ENCODE measurements at places on chromosomes 11 and 22.

GRCh38 chr11:14224395-14224794 lies 134.6 kb downstream of the RRAS2 start:
- DNase-seq = no peak

- no peak for DNase-seq
These were observed 62.0 kb downstream of the FLRT1 start for GRCh38 chr11:64097468-64098317.

DNA sequence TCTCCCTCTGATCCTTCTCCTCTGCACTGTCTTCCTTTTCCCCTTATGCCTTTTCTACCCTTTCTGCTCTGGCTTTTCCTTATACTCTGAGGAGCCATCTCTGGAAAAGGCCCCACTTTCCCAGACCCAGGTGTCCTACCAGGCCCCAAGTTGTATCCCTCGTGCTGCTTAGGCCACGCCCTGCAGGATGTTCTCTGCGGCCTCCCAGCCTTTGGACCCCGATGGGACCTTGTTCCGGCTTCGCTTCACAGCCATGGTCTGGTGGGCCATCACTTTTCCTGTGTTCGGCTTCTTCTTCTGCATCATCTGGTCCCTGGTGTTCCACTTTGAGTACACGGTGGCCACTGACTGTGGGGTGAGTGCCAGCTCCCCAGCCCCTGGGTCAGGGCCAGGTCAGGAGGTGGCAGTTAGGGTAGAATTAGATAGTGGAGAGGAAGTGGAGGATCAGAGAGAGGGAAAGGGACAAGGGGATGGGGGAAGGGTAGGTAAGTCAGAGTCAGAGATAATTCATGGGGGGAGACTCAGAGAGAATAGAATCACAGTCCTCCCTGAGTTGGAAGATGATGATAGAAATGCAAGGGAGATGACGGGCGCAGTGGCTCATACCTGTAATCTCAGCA lies 8.9 kb downstream of the PGAP2 start:
- DNase-seq = no peak

DNA sequence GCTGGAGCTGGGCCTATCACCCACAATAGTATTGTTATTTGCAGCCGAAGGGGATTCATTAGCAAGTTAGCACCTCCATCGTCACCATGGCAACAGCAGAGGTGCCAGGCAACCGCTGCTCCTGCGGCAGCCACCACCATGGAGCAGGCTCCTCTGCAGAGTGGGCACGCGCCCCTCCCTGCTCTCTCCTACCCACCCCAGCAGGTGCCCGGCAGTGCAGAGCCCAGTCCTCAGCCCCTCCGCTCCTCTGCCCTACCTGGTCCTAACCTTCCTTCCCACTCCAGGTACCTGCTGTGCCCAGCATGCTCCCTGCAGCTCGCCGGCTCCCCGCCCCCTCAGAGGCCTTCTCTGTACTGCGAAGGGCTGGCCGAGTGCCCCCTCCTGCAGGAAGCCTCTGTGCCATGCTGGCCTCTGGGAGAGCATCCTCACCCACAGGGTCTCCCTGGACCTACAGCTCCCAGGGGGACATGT lies 3.6 kb downstream of the DUSP8 start:
- no peak for DNase-seq

DNA sequence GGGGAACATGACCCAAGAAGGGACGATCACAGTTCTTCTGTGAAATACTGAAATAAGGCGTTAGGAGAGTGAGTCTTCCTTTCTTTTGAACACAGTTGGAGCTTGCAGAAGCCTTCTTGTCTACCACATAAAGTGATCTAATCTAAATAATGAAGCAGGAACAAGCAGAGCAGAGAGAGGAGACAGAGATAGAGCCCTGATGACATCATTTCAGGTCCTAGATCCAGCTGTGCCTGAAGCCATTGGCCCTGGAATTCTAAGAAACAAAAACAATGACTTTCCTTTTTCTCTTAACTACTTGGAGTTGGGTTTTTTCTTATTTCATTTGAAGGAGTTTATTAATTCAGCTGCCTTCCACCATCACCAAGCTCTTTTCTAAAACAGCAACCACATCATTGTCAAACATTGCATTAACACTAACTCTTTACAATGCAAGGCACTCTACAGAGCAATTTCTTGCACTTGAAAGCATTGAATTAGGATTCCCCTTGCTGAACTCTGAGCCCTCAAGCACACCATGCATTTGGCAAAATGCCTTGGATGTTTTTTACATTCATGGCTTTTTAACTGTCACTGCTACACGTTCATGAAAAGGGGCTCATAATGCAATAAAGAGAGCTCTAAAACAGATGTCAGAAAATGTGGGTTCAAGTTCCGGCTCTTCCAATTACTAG lies 117.2 kb upstream of the TIMP3 start:
- DNase-seq = no peak

DNA sequence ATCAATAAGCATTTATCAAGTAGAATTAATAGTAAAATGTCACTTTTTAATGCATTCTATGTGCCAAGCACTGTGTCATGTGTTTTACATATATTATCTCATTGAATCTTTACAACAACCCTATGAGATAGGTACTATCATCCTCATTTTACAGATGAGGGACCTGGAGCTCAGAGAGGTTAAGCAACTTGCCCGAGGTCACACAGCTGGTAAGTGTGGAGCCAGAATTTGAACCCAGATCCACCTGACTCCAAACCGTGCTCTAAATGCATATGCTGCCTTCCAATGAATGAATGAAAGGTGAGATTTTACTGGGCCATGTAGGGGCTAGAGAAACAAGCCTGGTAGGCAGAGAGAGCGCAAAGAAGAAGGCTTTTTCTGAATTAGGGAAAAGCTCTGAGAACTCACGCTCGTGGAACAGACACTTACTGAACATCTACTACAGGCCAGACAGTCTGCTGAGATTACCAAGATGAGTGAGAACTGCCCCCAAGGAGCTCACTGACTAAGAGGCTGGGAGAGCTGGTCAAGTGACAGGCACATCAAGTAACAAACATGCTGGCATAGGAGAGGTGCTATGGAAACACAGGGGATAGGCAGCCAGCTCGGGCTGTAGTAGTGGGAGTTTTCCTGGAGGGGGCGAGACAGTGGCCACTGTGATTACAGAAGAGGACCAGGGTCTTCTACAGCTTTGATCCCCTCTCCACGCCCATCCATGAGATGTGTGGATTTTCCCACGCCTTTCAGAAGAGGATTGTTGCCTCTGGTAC lies 4.4 kb downstream of the ABCG4 start:
- peak; percentile 25 for DNase-seq

DNA sequence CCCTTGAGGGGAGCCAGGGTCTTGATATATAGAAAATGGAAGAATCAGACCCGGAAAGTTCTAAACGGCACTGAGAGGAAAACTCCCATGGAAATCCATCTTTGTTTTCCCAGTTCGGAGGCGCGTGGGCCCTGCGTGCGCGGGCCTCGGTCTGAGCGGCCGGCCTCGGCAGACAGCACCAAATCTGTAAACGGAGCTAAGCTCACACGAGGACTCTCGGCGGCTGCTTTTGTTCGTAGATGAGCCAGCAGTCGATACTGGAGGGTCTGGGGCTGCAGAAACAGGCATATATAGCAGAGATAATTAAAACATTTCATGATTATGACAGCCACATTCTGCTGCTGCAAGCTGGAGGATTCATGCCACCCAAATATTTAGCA lies 68.5 kb upstream of the PPARA start:
- DNase-seq = no peak

GRCh38 chr22:39724390-39724789 lies 153.8 kb downstream of the CACNA1I start:
- DNase-seq = no peak

DNA sequence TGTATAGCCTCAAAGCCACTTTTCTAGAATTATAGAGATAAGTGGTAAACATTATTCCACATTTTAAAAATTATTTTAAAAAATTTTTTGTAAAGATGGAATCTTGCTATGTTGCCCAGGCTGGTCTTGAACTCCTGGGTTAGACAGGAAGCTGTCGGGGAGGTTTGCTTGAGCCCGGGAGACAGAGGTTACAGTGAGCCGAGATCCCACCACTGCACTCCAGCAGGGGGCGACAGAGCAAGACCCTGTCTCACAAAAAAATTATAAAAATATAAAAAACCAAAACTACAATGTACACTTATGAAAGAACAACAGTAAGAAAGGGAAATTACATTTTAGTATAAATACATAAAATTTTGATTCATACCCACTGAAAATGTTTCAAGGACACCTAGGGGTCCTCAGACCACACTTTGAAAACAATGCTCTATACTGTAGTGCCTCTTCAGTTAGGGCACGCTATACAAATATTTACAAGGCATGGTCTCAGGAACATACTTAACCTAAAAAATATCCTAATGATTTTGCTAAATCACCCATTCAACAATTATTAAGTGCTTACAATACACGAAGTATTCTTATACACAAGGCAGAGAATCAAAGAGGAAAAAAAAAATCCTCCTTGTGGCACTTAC lies 111.2 kb downstream of the MRTFA start:
- peak; percentile 39 for DNase-seq

DNA sequence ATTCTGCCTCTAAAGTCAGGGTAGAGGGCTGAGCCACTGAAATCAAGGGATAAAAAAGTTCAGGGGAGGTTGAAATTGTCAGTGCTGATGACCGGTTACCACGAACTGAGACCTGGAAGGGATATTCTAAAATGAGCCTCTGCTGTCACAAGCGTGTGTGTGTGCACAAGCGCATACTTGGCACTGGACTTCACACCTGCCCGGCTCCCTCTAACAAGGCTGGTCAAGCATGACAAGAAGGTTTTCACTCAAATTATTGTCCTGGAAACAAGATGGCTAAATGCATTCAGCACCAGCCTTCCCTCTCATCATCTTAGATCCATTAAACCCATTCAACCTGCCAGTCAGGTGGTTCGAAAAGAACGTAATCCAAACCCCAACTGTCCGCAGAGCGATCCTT lies 54.8 kb upstream of the CECR2 start:
- no peak for DNase-seq

DNA sequence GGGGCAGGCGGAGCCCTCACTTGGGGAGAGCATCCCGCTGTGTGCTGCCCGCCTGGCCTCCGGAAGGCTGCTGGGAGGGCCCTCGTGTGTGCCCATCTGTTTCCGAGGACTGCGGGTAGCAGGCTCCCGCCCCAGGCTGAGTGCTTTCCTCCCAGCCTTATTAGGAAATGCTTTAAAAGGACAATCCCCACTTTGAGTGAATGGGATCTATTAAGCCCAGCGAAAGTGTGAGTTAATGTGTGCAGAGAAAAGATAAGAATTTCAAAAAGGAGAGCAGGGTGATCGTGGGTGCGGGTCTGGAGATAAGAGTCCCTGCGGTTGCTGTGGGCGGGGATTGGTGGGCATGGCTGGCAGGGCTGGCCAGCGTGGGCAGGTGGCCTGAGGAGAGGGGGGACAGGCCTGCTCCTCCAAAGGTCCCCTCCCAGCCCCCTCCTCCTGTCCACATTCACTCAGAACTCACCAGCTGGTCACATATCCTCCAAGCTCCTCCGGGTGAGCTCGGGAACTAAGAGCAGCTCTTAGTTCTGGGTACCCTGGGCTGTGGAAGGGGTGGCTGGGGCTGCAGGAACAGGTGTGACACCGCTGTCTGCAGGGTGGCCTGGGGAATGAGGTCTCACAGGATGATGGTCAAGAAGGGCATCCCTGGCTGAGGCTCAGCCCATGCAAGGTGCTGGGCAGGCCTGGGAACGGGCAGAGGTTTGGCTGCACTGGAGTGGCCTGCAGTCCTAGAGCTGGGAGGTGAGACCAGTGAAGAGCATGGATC lies 1260.3 kb downstream of the BRD1 start:
- no peak for DNase-seq

DNA sequence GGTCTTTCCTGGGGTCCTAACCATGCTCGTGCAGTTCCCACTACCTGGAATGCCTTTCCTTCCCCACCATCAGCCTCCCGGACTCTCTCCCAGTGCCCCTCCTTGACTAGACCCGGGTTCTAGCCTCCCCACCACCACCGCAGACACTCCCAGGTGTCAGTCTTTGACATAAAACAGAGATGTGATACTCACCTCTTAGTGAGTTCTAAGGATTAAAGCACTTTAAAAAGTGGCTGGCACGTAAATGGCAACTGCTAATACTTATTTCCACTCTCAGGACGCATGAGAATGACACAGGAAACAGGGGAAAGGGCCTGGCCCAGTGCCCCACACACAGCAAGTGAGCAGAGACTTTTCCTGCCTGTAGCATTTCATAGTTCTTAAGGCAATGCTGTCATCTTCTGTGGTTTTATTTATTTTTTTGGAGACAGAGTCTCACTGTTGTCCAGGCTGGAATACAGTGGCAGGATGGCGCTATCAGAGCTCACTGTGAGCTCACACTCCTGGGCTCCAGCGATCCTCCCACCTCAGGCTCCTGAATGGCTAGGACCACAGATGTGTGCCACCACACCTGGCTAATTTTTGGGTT lies 1.9 kb upstream of the SLC25A45 start:
- peak; percentile 72 for DNase-seq

DNA sequence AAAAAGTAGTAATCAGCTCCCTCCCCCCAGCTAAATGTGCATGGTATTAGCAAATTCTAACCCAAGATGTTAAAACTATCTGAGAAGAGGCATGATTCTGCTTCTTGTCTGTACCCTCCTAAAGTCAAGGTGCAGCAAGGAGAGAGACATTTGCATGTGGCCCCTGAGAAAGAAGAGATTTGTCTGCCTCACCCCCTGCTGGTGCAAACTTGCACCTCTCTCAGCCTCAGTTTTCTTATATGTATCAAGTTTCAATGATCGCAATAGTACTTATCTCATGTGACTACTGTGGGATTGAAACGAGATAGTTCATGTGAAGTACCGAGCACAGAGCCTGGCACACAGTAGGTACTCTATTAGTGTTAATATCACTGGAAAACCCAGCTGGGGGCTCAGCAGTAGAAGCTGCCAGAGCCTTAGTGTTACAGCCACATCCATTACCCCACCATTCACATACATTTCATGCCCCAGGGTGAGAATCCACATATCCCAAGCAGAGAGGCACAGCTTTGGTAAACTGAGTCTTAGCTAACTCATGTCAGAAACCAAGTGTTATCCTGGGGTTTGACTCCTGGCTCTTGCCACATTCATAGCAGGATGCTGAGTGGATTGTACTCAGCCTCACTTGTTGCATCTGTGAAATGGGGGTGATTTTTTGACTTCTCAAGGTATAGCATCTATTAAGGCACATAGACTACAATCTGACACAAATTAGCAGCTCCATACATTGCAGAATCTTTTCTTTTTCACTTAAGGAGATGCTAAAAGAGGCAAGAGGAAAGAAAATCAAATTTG lies 24.9 kb downstream of the CD44 start:
- DNase-seq = no peak

GRCh38 chr11:47125083-47125482 lies 51.6 kb downstream of the ARFGAP2 start:
- DNase-seq = no peak

GRCh38 chr11:120172054-120172911 lies 34.4 kb upstream of the TRIM29 start:
- DNase-seq = peak; percentile 76

DNA sequence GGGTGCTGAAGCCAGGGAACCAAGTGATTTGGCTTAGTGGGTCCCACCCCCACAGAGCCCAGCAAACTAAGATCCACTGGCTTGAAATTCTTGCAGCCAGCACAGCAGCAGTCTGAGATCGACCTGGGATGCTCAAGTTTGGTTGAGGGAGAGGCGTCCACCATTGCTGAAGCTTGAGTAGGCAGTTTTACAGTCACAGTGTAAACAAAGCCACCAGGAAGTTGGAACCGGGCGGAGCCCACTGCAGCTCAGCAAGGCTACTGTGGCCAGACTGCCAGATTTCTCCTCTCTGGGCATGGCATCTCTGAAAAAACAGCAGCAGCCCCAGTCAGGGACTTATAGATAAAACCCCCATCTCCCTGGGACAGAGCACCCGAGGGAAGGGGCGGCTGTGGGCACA lies 424.1 kb upstream of the TENM4 start:
- DNase-seq = no peak

All from cardiac muscle cell (in vitro differentiated cells and primary cell).